ENCODE measurements at places on chromosomes 1 and 21.
A peak's percentile ranks its signal among the peaks of the same experiment; 100 is the strongest.

- no peak for DNase-seq
Measured at GRCh38 chr1:231971397-231972110, 345.0 kb downstream of the DISC1 start.

- DNase-seq = no peak
Measured at GRCh38 chr1:17084787-17085186, 31.0 kb upstream of the SDHB start.

- no peak for DNase-seq
Measured at GRCh38 chr1:72869873-72870272, 587.5 kb upstream of the NEGR1 start.

- DNase-seq = no peak
Measured at GRCh38 chr1:89995598-89996449, 914 bp downstream of the ZNF326 start.

- no peak for DNase-seq
Measured at GRCh38 chr21:42581993-42582786, 68.5 kb downstream of the SLC37A1 start.

DNA sequence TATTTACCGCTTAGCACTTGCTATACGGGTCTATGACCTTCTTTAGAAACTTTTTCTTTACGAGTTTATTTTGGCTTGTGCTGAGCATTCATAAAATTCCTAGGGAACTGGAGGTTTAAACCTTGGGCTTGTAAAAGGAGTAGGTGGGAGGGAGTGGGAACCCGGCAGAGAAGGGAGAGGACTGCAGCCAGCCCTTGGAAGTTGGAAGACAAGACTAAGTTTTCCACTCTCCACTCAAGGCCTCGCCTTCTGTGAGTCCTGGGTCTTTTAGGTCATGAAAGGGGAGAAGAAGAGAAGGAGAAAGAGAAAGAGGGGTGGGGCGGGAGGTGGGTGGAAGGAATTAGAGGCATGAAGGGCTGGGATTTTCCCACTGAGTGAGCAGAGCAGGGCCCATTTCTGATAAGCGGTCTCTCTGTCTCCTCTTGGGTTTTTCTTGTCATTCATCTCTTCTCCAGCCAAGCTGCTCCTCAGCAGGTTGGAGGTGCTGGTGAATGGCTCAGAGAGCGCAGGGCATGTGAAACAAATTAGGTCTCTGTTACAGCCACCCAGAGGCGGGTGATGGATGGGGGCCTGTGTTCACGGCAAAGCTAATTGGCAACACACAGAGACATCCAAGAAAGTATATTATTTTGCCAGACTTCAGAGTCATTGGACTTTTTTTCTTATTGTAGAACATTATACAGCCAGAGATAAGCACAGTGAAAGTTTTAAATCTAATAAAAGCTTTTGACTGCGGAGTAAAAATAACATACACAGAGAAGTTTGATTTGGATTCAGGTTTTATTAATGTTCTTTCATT lies 247.3 kb downstream of the FOXD2 start:
- DNase-seq = no peak

GRCh38 chr1:37948841-37949240 lies 2.0 kb upstream of the INPP5B start:
- no peak for DNase-seq

GRCh38 chr1:193113992-193114332 lies 7.9 kb upstream of the CDC73 start:
- no peak for DNase-seq

DNA sequence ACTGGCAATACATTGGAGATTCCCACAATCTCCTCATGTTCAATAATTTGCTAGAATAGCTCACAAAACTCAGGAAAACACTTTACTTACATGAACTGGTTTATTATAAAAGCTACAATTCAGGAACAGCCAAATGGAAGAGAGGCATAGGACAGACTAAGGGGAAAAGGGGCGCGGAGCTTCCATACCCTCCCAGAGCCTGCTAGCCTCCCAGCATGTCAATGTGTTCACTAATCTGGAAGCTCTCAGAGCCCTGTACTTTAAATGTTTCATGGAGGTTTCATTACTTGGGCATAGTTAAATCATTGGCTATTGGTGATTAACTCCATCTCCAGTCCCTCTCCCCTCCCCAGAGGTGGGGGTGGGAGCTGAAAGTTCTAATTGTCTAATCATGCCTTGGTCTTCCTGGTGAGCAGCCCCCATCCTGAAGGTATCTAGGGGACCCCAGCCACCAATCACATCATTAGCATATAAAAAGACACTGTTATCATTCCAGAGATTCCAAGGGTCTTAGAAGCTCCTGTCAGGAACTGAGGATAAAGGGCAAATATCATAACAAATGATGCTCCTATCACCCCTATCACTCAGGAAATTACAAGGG lies 10.9 kb upstream of the DMRTB1 start:
- no peak for DNase-seq

DNA sequence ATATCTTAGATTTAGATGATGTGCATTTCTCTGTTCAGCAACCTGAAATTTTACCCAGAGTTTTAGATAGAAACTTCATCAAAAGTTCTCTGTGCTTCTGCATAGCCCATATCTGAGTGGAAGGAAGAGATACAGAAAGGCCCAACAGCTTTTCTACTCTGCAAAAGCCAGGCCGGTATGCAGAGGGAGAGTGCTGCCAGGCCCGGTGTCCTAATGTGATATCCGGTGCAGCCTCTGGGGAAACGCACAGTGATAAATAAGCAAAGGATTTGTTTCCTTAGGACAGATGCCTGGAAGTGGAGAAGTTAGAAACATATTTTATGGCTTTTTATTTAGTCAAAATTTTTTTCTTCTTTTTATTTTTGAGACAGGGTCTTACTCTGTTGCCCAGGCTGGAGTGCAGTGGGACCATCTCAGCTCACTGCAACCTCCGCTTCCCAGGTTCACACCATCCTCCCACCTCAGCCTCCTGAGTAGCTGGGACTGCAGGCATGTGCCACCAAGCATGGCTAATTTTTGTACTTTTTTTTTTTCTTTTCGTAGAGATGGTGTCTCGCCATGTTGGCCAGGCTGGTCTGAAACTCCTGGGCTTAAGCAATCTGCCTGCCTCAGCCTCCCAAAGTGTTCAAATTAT lies 145.8 kb downstream of the PATJ start:
- DNase-seq = no peak

GRCh38 chr1:61184040-61184713 lies 101.8 kb downstream of the NFIA start:
- no peak for DNase-seq

DNA sequence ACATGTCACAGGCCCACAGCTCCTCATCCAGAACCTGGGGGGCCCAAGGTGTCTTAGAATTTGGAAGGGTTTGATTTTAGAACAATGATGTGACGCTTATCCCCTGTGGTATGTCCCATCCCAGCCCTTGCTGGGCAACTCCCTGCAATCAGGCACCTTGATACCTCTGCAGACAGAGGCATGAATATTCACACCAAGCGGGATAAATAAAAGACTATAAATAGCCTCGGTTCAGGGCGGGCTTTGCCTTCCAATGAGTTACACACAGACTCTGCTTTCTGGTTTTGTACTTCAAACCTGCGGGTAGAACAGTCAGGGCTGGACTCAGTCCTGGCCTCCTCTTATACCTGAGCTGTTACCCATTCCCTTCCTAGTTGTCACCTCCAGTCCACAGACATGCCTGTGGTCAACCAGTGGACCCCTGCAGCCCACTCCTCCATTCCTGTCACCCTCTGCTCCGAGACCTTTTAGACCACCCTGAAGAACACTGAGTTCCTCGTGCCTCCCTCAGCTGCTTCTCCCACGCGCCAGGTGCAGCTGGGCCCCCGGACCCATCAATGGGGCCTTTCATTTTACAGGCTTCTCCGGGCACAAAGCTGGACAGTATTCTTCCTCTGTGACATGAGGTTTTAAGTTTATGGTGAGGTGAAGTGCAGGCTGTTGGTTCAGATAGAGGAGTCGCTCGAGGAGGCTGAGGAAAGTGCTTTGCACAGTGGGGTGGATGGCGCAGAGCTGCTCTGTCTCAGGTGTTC lies 120.1 kb upstream of the TNR start:
- no peak for DNase-seq

- no peak for DNase-seq
Measured at GRCh38 chr1:154969860-154970452, 591 bp downstream of the SHC1 start.

DNA sequence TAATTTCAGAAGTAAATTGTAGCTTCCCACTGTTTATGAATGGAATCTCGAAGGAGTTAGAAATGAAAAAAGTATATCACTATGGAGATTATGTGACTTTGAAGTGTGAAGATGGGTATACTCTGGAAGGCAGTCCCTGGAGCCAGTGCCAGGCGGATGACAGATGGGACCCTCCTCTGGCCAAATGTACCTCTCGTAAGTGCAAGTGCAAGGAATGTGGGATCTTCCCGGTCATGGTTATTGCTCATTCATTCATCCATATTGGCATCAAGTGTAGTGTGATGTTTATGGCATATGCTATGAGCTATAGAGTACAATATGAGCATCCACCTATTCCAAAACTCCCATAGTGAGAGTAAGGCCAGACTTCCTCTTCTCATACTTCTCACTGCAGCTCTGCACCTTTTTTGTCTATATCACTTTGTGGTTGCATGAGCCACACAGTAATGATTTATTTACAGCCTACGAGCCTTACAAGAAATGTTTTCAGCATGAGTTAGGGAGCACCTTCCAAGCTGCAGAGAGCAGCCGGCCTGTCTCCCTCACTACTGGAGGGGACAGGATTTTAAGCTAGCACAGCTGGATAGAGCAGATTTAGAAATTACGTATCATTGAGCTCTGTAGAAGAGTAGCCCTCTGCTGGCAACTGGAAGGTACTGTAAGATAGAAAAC lies 24.9 kb upstream of the CR1L start:
- DNase-seq = peak; percentile 33

DNA sequence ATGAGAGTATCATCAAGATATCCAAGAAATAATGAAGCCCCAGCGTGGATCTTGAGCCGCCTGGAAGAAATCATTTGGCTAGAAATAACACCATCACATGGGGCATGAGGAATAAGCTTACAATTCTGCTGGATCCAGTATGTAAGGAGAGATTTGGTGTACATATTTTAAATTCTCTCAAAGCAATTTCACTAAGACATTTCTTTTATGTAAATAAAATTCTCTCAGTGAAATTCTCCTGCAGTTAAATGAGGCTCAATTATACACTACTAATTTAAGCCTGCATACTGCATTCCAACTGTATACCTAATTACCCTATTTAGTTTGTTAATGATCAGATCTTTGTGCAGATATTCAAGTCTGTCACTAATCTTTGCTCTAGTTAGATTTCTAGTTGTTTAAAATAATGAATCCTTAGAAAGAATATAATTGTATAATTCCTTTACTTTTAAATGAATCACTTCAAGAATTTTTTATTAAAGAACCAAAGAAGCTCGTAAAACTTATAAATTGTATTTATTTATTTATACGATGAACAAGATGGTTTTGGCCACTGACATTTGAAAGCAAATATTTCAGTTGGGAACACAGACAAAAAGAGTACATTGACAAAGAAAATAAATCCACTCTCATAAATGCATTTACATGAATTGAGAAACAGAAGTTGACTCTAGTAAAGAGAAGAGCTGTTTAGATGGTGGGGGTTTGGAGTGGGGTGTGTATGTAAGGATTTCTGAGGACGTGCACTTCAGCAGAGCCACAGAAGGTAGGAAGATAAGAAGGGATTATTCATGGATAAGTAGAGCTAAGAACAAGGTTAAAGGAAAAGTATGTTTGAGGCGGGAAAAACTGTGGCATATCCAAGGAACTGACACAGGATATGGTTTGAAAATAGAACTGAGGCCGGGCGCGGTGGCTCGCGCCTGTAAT lies 466.8 kb downstream of the DSCAM start:
- DNase-seq = no peak

DNA sequence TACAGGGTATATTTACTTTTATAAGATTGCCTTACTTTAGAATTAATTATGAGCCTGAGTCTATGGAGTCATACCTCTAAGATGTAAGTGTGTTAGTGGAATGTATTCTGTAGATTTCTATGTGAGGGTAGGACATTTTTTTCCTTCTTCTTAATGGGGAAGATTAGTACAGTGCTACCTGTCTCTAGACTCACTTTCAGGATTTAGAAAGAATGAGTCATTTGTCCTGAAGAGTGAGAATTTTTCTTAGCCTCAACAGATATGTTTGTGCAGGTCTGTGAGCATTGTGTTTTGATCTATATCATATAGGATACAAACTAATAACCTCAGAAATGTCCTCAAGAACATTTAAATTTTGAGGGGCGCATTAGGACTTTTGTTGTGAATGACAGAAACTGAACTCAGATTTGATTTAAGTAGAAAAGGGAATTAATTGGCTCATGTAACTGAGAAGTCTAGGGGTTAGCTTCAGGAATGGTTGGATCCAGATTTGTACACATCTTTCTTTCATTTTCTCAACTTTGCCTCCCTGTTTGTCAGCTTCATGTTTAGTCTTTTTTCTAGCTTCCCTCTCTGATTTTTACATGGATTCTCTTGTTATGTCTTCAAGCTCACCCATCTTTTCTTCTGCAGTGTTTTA lies 45.3 kb downstream of the TTC3 start:
- DNase-seq = no peak

GRCh38 chr1:29876902-29877301 lies 640.6 kb downstream of the PTPRU start:
- DNase-seq = no peak

- DNase-seq = no peak
Measured at GRCh38 chr21:14040386-14040785, 170.4 kb downstream of the LIPI start.

- DNase-seq = no peak
Measured at GRCh38 chr21:44944596-44944995, 4.8 kb downstream of the SLX9 start.

DNA sequence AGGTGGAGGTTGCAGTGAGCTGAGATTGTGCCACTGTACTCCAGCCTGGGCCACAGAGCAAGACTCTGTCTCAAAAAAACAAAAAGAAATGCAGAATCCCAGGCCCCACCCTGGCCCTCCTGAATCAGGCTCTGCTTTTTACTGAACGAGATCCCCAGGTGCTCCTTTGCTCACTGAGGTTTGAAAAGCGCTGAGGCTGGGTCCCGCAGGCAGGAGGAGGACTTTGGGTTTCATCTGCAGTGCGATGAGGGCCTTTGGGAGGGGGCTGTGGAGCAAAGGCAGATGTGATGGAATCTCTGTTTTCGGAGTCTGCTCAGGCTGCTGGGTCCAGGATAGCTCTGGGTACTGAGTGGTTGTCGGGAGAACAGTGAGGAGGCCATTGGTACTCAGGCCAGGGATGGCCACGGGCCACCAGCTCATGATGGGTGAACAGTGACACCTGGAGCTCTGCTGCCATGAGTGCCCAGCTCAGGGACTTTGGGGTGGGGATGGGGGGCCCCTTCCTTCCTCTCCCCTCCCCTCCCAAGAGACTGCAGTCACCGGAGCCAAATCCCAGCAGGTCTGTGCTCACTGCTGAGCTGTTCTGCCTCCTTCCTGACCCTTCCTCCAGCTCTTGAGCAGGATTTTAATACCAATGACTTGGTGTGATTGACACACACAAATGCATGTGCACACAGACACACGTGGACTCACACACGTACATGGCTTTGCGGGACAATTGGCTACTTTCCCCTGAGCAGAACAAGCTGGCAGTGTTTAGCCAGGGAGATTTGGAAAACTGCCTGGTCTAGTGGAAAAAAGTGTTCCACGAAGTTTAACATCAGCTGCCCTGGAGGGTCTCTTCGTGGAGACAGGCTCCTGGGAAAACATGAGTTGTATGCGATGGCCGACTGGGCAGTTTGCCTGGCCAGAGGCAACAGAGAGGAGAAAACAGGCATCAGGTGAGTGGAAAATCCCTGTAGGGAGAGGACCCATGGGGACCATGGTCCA lies 3.6 kb upstream of the DHRS3 start:
- DNase-seq = no peak
